ENCODE measurements at places on chromosomes 4 and X.

- DNase-seq, result no peak
Observed at GRCh38 chr4:57710053-57710452, 599.9 kb upstream of the IGFBP7 start.

DNA sequence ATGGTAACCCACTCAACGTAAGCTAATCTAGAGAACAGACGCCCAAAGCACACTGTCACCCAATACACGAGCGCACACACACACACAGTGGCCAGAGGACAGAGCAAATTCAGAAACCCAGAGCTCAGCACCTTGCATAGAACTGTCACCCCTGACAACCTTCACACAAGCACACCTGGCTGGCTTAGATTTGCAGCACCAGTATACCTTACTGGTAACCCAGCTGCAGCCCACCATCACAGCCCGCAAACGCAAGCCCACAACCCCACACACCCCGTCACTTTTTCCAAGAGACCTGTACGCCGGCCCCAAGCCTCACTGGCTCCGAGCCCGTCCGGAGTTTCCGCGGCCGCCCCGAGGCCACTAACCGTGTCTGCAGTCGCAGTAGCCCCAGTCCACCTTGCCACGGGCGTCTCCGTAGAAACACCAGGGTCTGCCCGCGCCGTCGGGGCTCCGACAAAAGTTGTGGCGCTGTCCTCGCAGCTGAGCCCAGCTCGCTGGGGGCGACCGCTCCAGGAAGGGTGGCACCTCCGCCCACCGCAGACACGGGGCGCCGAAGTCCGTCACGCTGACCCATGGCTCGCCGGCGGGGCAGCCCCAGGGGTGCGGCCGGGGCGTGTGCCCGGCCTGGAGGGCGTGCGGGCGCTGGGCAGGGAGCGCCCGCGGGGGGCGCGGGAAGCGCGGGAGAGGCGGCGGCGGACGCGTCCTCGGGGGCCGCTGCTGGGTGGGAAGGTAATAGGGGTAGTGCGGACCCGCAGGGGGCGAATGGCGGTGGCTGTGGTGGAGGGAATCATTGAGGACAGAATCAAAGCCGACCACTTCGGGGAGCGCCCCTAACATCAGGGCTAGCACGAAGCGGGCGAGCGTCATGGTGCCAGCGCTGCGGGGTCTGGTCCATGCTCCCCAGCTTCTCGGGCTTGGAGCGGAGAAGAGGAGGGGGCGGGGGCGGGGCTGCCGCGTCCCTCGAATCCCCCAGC is 664 bp downstream of the PRSS12 start:
- DNase-seq, result no peak

DNA sequence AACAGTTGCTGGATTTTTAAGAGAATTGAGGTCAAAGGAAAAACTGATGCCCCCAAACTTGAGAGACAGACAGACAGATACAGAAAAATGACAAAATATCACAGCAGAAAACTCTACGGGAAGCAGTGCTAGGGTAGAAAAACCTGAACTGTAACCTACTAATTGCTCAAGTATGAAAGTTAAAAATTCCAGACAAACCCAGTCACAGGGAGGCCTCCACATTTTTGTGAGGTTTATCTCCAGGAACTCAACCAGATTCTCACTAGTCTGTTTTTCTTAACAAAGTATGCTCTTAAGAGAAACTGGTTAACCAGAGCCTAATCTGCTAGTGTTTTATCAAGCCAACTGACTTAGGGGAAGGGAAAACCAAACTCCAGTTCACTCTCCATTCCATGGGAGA is 19.9 kb upstream of the PPP3CA start:
- no peak for DNase-seq

GRCh38 chr4:152454398-152455011 is 81.4 kb downstream of the FBXW7 start:
- DNase-seq, result no peak

DNA sequence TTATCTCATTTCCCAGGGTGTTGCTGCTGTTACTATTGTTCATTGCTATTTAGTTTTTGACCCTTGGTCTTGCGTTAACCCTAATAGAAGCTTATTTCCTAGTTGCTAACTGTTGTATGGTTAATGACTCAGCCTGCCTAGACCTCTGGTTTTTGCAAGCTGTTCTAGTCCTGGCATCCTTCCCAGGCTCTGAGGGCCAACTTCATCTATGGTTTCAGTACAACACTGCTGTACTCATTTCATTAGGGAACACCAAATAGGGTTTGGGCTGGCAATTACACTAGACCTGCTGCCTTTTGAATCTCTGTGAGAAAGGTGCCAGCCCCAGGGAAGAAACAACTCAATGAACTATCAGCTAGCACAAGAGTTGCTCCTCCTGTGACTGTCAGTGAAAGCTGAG is 59.6 kb downstream of the DCX start:
- no peak for DNase-seq

DNA sequence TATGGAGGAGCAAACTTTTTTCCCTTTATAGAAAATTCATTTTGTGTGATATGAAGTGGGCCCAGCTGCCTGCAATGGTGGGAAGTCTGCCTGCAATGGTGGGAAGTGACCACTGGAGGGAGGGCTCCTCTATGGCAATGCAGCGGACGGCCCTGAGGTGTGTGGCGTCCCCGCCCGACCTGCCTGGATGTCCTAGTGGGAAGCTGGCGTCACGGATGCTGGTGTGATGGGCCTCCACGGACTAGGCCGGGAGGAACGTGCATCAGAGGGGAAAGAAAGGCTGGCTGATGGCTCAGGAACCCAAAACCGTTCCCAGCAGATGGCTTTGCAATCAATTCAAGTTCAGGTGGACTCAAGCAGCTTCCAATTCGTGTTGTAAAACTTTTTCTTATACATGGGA is 177.9 kb downstream of the AFAP1 start:
- DNase-seq, result peak; percentile 30

GRCh38 chr4:53592122-53592521 is 836 bp upstream of the LNX1 start:
- DNase-seq, result no peak

Measured in stimulated activated CD8-positive, alpha-beta memory T cell treated with anti-CD3 and anti-CD28 coated beads, Interleukin-15, amount 100 ng/mL, for 1 hour (primary cell).